Activated CD4-positive, alpha-beta T cell treated with anti-CD3 and anti-CD28 coated beads for 1 hour (primary cell): ENCODE measurements at places on chromosomes 4 and X.

DNA sequence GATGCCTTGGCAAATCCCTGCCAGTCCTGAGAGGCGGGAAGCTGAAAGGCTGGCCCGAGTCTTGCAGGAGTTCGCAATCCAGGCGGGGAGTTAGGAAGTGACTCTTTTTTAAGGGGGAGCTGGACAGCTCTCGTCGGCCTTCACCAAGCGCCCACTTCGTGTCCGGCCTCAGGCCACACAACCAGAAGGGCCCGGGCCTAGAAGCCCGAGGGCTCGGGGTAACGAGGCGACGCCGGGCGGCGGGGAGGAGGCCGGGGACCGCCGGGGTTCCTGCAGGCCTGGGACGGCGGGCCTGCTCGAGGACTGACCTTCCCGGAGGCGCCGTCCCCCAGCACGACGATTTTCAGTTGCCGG lies 395 bp downstream of the RAB28 start:
- DNase-seq = peak; percentile 9

GRCh38 chr4:165627128-165627527 lies 245.9 kb upstream of the TLL1 start:
- no peak for DNase-seq

- DNase-seq = no peak
Observed at GRCh38 chr4:155615081-155615887, 51.4 kb upstream of the GUCY1A1 start.

DNA sequence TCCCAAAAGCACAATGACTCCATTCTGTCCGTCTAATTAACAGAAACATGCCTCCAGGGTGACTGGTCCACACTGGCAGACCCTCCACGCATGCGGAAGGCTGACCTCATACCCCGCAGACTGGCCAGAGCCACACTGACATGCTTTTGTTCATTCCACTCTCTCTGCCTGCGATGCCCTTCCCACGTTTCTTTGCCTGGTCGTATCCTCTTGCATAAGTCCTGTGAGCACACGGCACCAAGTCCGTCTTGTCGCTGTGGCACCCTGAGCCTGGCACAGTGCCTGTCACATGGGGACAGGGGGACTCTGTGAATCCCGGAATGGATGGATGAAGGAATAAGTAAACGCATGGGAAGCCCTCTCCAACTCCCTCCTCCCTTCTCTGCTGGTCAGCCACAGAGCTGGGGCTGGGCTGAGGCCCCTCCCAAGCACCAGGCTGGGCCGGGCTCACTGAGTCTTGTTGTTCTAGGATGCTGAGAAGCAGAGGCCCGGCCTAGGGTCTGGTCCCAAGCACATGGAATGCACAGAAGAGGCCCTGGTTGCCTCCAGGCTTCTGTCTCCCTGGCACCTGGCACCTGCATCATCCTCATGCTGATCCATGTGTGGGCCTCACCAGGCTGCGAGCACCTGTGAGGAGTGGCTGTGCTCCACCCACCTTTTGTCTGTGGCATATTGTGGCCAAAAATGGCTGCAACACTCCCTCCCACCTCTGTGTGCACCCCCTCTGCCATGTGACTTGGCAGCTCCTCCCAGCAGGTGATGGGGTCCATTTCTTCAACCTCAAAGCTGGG lies 38.9 kb upstream of the C4orf50 start:
- no peak for DNase-seq

DNA sequence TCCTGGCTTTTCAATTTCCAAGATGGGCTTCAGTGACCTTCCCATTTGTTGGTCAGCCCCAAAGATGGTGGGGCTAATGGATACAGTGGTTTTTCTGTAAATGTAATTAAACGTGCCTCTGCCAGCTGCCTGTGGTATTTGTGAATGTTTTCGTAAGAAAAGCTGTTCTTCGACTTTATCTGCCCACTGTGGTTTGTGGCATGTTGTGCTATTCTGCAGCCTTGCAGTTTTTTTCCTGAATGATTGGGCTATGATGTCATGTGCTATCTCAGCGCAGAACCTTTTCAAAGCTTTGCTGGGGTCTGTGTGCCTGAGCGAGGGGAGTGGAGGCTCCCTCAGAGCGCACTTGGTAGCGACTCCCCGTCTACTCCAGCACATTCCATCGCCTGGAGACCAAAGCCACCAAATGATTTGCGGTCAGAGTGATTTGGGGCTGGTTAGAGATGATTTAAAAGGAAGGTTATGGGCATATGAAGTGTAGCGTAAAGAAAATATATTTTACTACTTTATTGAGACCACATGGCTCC lies 137.5 kb downstream of the PALLD start:
- DNase-seq = no peak

- DNase-seq = no peak
Observed at GRCh38 chr4:155336242-155336641, 40.5 kb downstream of the MAP9 start.

GRCh38 chrX:129574214-129574613 lies 34.2 kb downstream of the OCRL start:
- no peak for DNase-seq

DNA sequence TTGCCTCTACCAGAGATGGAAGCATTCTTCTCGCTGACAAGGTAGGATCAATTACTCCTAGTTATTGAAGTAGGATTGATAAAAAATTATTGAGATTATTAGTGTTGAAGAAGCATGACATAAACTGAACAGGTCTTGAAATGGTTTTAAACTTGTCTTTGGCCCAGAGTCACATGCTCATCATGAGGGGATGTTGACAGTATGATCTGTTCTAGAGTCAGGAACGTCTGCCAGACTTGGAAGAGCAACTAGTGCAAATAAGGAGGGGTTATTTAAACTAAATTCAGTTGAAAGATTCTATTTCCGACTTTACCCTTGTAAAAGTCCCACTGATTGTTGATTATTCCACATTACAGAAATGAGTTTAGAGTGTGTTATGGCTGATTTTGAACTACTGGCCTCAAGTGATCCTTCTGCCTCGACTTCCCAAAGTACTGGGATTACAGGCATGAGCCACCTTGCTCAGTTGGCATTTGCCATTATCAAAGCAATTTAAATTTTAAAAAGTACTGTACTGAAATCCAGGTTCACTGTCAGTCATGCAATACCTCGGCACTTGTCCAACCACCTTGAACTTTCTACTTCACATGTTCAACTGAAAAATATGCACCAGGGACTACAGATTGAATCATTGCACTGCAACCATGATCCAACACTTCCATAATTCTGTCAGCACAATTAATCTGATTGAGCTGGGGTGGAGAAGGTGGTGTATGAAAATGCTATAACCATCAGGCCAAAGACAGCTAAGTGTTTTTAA lies 19.7 kb downstream of the FABP2 start:
- DNase-seq = no peak

DNA sequence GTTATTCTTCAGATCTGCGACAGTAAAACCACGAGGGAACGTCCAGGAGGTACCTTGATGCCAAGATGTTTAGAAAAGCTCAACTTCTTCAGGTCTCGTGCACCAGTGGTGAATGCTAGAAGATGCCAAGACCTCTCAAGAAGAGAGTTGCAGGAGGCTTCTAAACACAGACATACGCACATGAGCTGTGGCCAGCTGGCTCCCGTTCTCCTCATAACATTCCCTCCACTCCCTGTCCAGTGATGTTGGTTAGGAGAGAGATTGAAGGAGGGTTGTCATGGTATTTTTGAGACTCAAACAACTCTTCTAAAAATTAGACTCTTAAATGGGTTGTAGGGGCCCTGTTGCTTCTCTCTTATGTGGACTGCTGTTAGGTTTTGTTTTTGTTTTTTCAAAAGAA lies 184.3 kb downstream of the QDPR start:
- no peak for DNase-seq

GRCh38 chr4:10115271-10115796 lies 1.3 kb downstream of the WDR1 start:
- no peak for DNase-seq

- no peak for DNase-seq
Observed at GRCh38 chrX:23844502-23845138, 61.6 kb downstream of the SAT1 start.

DNA sequence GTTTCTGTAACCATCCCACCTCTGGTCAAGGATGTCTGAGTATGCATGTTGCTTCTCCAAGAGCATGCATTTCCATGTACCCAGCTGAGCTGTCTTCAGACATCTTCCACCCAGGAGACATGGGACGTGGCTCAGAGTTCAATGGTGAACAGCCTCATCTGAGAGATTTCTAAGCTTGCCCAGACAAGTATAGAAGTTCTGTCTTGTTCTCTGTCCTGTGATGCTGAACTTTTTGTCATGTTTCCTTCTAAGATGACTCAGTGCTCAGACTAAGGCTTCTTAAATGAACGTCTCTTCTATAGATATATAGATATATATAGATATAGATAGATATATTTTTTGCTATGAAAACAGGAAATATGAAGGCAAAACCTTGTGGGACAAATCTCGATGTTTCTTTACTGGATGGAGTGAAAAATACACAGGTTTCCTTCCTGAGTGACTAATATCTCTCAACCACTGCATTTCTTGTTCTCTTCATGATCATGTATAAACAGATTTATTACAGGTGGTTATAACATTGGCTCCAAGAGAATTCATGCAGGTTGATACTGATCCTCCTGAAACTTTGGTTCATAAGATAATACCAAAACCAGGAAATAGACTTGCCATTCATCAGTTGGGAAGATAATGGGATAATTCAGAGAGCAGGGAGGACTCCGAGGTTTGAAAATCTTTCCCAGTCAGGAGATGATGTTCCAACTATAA lies 168.2 kb downstream of the ZNF518B start:
- DNase-seq = no peak

DNA sequence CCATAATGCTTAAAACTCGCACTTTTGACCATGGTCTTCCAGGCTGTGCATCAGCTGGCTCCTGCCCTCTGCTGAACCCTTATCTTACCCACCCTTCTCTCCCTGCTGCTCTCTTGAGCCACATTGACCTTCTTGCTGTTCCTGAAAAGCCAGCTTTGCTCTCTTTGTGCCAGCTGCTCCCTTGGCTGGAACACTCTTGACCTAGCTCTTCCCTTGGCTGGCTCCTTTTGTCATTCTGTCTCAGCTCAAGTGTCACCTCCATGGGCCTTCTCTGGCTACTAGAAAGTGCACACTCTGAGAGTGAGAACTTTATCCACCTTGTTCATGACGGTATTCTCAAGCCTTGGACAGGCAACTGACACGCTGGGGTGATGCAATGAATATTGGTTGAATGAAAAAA lies 112.1 kb downstream of the MGST2 start:
- no peak for DNase-seq

- no peak for DNase-seq
Observed at GRCh38 chrX:11261260-11261659, 32.0 kb upstream of the AMELX start.

DNA sequence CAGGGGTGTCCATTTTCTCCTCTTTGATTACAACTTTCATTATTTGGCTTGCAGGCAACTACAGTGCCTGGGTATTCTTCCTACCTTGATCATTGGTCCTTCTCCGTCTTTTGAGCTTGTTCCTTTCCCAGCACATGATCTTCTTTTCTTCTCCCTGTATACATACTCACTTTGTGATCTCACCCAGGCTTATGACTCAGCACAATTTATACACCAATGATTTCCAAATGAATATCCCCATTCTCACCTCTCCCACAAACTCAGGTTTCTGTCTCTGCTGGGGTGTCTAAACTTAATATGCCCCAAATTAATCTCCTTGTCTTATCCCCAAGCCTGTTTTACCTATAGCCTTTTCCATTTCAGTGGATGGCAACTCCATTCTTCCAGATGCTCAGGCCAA lies 19.5 kb upstream of the C4orf54 start:
- DNase-seq = no peak

GRCh38 chrX:100654261-100654660 lies 10.3 kb downstream of the SRPX2 start:
- no peak for DNase-seq

DNA sequence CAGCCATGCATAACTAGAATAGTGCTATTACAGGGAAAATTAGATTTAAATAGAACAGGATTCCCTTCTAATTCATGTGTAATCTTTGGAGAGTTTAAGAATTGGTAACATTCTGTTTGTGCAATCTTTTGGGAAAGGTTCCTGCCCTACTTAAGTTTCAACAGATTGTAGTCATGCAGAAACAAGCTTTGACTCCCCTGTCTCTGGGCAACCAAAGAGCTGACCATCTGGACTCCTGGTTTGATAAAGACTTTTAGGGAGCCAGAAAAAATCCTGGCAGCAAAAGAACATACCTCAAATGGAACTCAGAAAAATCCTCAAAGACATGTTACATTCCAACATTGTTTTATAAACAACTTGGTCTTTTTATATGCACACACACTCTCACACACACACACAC lies 191.1 kb upstream of the NEIL3 start:
- DNase-seq = no peak

DNA sequence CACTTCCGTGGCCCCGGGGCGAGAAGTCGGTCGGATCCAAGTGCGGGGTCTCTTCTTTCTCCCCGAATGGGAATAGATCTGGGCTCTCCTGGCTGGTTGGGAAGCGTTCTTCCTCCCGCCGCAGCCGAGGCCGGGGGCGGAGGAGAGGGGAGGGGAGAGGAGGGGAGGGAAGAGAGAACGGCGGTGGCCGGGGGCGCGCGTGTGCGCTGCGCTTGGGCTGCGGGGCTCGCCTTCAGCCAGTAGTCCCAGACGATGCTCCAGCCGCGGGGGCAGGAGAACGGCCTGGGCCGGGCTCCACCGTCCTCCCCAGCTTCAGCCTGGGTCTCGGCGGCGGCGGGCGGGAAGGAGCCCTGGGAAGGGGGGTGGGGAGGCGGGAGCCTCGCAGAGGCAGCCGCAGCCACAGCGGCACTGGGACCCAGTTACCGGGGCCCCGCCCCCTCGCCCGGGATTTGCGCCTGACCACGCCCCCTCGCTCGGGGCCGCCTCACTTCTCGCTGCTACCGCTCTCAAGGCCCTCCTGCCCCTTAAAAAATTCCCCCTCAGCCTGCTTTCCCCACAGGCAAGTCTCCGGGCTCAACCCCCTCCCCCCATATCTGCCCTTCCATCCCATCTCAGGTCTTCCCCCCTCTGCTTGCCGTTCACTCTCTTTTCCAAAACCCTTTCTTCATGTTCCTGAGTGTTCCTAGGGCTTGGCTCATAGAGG lies at the start of gene FGD1:
FGD1 (minus strand) TSS at position 421 of the 703 bp plus-strand sequence. CDS start 802 bp downstream, outside the sequence.
- peak; percentile 7 for DNase-seq

- no peak for DNase-seq
Observed at GRCh38 chr4:145956288-145956890, 17.8 kb upstream of the ZNF827 start.

GRCh38 chrX:680062-680461 lies 49.5 kb downstream of the SHOX start:
- no peak for DNase-seq

DNA sequence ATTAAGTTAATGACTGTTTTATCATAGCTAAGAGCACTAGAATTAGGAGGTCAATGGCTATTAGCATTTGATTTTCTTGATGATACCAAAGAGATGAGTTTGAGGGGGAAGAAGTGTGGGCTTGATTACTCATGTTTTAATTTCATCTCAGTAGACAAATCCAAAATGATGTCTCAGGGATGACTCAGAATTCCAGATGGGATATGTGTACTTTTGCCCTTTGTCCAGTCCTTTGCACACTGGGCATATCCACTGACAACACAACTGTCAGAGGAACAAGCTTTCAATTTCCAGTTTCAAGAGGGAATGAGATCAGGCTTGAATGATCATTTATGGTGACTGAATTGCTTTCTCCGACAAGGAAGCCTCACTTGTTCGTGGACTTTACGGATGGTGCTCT lies 325.3 kb upstream of the FTHL17 start:
- no peak for DNase-seq
